Suppressor macrophage (primary cell): ENCODE measurements at places on chromosomes 3 and 15.

DNA sequence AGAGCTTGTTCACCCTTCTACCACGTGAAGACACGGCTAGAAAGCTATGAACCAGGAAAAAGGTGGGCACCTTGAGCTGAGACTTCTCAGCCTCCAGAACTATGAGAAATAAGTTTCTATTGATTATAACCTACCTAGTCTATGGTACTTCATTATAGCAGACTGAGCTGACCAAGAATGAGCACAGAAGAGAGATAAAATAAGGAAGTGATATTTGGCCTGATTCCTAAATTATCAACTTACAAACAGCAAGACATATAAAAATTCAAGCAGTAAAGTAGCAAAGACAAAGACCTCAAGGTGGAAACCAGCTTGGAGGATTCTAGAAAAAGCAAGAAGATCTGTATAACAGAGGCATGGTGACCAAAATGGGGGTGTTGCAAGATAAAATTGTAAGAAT lies 63.9 kb upstream of the OSTN start:
- DNase-seq: peak; percentile 9

DNA sequence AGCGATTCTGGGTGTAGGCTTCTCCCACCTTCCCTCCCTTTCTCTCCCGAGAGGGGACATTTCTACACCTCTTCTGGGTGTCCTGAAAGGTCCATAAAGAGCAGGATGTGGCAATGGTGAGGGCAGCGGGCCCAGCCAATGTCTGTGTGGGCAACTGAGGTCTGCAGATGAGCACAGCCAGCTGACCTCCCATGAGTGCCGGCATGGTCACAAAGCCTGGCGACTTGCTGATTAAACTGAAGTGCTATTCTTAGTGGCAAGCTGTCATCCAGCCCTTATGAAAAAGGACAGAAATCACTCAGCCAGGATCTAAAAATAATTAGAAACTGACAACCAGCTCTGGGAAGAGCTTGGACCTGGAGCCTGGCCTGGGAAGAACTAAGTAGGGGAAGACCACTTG lies 124.3 kb upstream of the RGMA start:
- no peak for DNase-seq

DNA sequence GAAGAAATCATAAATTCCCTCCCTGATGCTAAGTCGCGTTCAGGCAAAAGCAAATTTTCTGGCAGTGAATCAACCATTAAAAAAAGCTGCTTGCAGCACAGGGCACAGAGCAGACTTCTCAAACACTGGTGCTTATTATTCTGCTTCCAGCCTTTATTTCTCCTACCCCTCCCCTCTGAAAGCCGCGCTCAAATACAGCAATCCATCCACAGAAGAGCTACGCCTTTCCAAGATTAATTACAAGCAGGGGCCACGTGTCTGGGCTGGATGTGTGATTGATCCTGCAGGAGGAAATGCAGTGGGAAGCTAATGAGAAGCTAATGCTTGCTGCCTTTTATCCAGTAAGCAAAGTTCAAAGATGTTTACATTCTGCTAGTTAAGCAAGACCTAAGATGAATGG lies 134.9 kb upstream of the TOPAZ1 start:
- no peak for DNase-seq

- DNase-seq: no peak
These were observed 626.0 kb downstream of the EDEM1 start for GRCh38 chr3:5813521-5813920.

- DNase-seq: no peak
These were observed 71.1 kb downstream of the DNAJB8 start for GRCh38 chr3:128395500-128396162.

DNA sequence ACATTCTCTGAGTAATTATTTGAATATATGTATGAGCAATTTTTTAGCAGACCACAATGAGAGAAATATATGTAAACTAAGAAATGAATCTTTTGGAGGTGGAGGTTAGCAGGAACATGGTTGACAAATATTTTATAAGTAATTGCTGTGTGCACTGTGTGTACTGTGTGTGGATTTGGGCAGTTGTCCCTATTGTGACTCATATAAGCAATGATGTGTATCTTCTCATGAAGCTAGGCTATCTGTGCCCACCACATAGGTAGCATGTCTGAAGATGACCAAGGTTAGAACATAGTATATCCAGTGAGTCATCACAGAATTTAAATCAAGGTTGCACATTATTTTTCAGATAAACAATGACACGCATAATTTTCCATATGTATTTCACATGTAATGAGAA lies 713.9 kb upstream of the GBE1 start:
- DNase-seq: no peak

GRCh38 chr3:65776081-65776480 lies 262.6 kb downstream of the MAGI1 start:
- DNase-seq: no peak

- no peak for DNase-seq
These were observed 1.4 kb upstream of the CHRNA7 start for GRCh38 chr15:32028921-32029320.

DNA sequence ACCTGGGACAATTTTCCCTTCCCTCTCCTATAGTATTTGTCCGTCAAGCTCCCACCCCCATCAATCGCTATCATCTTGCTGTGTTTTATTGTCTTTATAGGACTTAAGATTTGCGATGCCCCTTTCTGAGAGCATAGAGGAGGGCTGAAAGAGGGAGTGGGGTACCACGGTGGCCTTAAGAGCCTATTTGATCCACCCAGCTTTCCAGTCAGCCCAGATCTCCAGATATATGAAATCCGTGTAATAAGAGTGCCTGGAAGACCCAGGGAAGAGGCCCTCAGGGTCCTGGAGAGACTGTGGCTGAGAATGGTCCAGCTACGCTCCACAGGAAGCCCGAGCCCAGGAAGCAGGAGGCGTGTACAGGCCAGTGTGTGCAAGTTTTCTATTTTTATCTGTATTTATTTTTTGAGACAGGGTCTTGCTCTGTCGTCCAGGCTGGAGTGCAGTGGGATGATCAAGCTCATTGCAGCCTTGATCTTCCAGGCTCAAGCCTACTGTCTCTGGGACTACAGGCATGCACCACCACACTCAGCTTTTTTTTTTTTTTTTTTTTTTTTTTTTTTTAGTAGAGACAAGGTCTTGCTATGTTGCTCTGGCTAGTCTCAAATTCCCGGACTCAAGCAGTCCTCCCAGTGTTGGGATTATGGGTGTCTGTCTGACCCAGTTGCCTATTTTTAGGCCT lies 964 bp upstream of the NCKIPSD start:
- no peak for DNase-seq

DNA sequence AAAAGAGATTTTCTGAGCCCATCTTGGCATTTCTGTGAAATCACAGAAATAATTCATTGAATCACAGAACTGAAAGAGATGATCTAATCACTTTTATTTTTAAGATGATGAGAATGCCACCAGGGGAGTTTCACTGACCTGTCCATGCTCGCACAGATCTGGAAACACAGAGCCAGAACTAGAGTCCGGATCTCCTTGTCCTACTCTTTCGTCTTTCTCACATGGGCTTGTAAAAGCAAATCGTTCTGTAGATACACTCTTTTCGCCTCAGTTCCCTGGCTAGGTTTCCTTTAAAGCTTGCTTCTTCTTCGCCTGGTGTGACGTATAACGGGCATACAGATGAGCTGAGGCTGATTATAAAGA lies 122.5 kb upstream of the SPRED1 start:
- DNase-seq: no peak

DNA sequence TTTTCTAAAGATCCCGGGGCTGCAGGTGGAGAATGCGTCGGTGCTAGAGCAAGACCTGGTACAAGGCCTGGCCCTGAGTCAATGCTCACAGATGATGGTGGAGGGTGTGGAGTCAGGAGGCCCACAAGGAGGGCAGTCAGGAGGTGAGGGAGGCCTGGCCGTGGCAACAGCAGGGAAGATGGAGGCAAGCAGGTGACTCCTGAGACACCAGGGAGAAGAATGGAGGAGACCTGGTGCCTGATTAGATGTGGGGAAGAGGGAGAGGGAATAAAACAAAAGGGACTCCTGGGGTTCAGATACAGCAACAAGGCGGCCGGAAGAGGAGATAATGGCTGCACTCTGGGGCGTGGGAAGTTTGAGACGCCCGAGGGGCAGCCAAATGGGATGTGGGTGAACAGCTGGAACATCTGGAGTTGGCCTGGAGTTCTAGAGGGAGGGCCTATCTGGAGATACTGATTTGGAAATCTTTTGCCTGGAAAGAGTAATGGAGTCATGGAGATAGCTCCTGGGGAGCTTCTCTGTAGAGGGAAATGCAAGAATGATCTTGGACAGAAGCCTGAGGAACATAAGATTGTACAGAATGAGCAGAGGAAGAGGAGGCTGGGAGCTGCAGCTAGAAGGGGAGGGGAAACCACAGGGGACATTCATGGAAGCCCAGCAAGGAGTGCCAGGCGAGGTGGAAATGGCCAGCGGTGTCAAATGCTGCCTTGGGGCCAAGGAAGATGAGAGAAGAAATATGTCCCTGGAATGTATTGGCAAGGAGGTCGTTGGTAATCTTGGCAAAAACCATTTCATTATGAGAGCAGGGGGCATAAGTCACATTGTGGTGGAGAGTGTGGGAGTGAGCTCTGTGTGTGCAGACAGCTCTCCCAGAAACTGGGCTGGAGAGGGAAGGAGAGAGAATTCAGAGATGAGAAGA lies 67.5 kb upstream of the CORO2B start:
- no peak for DNase-seq

DNA sequence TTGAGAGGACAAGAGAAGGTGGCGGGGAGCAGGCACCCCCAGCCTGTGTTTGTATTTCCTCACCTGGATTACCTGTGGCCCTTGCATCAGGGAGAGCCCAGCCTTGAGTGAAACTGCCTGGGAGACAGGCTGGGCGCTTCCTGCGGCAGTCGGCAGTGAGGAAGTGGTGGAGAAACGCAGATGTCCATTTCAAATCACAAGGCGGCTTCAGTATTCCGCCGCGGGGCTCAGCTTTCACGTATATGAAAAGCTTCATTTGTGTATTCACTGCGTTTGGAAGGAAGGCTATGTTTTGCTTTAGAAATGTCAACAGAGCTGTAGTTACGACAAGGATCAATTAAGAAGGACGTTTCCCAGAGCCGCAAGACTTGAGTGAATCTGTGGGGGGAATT lies 167.4 kb upstream of the CTDSPL start:
- peak; percentile 22 for DNase-seq

- DNase-seq: peak; percentile 87
These were observed 3.0 kb upstream of the RYK start for GRCh38 chr3:134253475-134254226.

DNA sequence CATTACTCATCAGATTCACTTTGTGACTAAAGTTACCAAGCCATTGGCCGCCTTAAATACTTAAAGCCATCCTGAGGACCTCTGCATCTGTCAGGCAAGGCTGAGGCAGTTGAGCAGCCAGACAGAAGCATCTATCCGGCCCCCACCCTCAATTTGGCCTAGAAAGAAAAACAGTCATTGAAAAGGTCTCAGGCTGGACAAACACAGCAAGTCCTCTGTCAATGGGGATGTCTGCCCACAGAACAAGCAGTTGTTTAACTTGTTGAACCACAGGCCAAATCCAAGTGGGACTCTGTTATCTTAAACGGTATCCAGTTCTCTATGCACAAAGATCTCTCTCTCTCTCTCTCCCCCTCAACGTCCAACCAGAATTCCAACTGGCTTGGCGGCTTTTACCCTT lies 2.8 kb downstream of the ZIC4 start:
- DNase-seq: no peak

DNA sequence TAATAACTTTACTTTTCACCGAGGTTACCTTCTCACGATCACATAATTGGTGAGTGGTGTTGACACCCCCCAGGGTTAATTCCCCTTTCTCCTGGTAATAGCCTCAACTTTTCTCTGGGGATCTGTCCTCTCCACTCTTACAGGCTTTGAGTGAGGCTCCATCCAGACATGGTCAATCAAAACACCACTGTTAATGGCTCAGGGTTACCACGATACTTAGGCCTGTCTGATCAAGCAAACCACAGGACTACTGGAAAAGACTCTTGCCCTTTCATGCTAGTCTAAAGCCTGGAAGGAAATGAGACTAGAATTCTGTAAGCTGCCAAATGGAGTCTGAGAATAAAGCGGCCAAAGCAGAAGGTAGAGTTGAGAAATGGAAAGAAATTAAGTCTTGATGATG lies 56.5 kb upstream of the STT3B start:
- no peak for DNase-seq

DNA sequence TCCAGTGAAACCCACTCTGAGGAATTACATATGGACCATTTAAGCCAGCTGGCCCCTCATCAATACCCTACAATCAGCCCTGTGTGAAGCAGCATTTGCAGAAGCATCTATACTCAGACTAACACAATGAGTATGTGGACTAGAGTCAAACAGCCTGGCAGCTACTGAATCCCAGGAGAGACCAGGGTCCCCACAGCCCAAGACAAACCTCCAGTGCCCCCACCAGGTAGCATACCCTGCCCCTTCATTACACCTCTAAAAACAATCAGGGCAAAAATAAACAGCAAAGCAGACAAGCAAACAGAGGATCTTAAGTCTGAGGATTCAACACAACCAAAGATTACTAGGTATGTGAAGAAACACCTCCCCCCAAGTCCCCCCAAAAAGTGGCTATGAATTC lies 157.4 kb downstream of the LEKR1 start:
- no peak for DNase-seq
